Suprapubic skin (tissue), 4 donors: ENCODE measurements at places on chromosomes 1 and 21.

DNA sequence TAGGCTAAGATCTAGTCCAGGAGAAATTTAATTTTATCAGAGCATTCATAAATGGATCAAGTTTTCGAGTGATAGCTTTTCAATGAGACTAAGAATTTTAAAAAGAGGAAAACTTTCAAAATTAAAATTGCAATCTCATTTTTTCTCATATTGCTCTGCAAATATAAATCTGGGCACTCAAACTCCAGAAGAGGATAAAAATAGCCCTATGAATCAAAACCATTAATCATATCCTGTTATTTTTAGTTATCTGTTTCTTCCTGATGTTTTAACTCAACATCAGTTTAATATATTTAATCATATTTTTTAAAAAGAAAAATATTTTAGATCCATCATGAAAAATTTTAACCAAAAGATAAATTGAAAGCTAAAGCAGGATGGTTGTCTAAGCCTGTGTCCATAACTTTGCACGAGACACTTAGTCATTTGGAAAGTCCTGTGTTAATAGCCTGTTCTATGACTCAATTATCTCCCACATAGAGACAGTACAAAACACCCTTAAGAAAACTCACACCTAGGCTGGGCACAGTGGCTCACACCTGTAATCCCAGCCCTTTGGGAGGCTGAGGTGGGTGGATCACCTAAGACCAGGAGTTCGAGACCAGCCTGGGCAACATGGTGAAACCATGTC is 17.1 kb upstream of the PRRC2C start:
- no peaks in the 10 kb centered on the region for H3K27me3 ChIP-seq
- DNase-seq, result no peak
- no peaks in the 10 kb centered on the region for H3K4me1 ChIP-seq
- H3K4me3 ChIP-seq, result no peak overlapping the region
- H3K36me3 ChIP-seq, result no peaks in the 10 kb centered on the region

- peaks cover 23% of the 10 kb centered on the region for H3K4me1 ChIP-seq
- H3K27ac ChIP-seq, result no peak overlapping the region
- H3K36me3 ChIP-seq, result no peaks in the 10 kb centered on the region
- no peak overlapping the region for H3K4me3 ChIP-seq
Measured at GRCh38 chr1:17123196-17124045, 4.2 kb upstream of the PADI2 start.

DNA sequence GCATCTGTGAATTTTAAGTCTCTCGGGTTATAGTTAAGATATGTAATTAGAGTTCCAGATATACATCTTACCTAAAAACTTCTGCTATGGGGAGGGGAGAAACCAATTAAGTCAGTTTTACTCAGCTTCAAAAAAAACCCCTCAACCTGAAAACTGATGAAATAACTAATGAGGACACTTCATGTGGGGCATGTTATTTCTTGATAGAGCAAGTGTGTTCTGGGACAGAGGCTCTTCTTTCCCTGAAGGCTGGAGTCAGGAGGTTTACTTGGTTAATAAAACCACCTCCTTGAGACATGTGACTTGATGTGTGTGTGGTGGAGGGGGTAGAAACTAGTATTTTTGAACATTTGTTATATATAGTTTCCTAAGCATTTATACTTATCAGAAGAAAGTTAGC is 313.0 kb upstream of the ST6GALNAC5 start:
- no peaks in the 10 kb centered on the region for H3K4me1 ChIP-seq
- no peaks in the 10 kb centered on the region for H3K27me3 ChIP-seq
- H3K4me3 ChIP-seq, result no peak overlapping the region
- no peak overlapping the region for H3K27ac ChIP-seq
- H3K36me3 ChIP-seq, result no peaks in the 10 kb centered on the region

GRCh38 chr1:77459881-77460280 is 178.1 kb downstream of the AK5 start:
- no peaks in the 10 kb centered on the region for H3K27me3 ChIP-seq
- H3K4me1 ChIP-seq, result no peaks in the 10 kb centered on the region
- H3K27ac ChIP-seq, result no peak overlapping the region
- no peaks in the 10 kb centered on the region for H3K36me3 ChIP-seq
- no peak for DNase-seq
- no peak overlapping the region for H3K4me3 ChIP-seq

GRCh38 chr1:13666317-13666716 is 33.7 kb upstream of the PRDM2 start:
- H3K27ac ChIP-seq, result no peak overlapping the region
- no peak overlapping the region for H3K4me3 ChIP-seq
- H3K36me3 ChIP-seq, result no peaks in the 10 kb centered on the region
- DNase-seq, result no peak
- H3K4me1 ChIP-seq, result peaks cover 43% of the 10 kb centered on the region
- no peaks in the 10 kb centered on the region for H3K27me3 ChIP-seq

DNA sequence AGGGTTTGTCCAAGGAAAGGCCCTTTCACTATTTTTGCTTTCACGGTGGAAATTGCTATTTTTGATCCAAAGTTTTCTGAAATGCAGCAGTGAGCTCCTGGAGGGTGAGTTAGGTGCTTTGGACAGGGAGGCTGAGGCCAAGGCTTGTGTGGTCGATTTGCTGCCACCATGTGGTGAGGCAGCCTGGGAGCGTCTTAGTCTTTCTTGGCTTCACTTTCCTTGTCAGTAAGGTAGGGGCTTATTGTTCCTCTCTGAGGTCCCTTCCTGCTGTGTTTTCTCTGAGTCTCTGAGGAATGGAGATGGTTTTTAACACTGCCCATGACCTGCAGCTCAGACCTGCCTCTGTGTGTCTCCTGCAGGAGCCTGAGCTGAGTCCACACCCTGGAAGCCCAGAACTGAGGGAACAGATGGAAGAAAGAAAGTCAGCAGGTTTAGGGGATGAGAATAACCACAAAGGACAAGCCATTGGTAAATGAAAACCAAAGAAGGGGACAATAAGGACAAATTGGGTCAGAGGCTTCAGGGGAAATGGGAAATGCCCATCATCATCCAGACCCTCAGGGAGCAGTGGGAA is 20.1 kb upstream of the S100A10 start:
- no peaks in the 10 kb centered on the region for H3K27me3 ChIP-seq
- DNase-seq, result no peak
- no peaks in the 10 kb centered on the region for H3K4me1 ChIP-seq
- no peak overlapping the region for H3K4me3 ChIP-seq
- no peaks in the 10 kb centered on the region for H3K36me3 ChIP-seq
- no peak overlapping the region for H3K27ac ChIP-seq

GRCh38 chr1:203039609-203040512 is 13.6 kb downstream of the PPFIA4 start:
- no peak overlapping the region for H3K4me3 ChIP-seq
- H3K27me3 ChIP-seq, result no peaks in the 10 kb centered on the region
- H3K27ac ChIP-seq, result no peak overlapping the region
- H3K36me3 ChIP-seq, result no peaks in the 10 kb centered on the region
- DNase-seq, result no peak
- peaks cover 12% of the 10 kb centered on the region for H3K4me1 ChIP-seq

DNA sequence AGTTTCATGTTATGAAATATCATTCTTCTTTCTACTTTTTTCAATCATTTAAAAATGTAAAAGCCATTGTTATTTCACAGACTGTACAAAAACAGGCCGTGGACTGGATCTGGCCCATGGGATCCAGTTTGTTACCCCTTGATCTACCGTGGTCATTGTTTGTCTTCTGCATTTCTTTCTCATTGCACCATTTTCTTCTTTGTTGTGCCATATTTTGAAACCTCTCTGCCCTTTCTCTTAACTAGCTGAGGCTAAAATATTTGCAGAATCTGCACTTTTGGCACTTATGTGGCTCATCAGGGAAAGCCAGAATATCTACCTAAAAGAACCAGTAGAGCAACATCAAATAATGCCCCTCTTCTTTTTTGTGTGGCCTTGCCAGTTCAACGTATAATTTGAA is 50.5 kb downstream of the DNAJC6 start:
- H3K36me3 ChIP-seq, result no peaks in the 10 kb centered on the region
- H3K27me3 ChIP-seq, result no peaks in the 10 kb centered on the region
- no peak for DNase-seq
- H3K27ac ChIP-seq, result no peak overlapping the region

DNA sequence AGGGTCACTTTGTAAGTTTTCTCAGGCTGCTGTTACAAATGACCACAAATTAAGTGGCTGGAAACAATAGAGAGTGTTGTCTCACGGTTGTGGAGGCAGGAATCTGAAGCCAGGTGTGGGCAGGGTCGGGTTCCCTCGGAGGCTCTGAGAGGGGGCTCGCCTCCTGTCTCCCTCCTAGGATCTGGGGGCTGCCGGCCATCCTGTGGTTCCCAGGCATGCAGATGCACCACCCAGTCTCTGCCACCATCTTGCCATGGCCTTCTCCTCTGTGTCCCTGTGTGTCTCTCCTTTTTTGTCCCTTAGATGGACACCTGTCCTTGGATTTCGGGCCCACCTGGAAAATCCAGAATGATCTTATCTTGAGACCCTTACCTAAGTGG is 4.8 kb downstream of the TP73 start:
- H3K36me3 ChIP-seq, result no peaks in the 10 kb centered on the region
- peaks cover 11% of the 10 kb centered on the region for H3K4me1 ChIP-seq
- H3K27ac ChIP-seq, result no peak overlapping the region
- H3K27me3 ChIP-seq, result peaks cover 66% of the 10 kb centered on the region
- H3K4me3 ChIP-seq, result no peak overlapping the region

- peaks cover 62% of the 10 kb centered on the region for H3K4me1 ChIP-seq
- H3K36me3 ChIP-seq, result peaks cover 13% of the 10 kb centered on the region
- H3K4me3 ChIP-seq, result peak within 1 kb of the TSS; percentile 85
- peak; percentile 78 for DNase-seq
Measured at GRCh38 chr1:43978551-43979260, at the start of gene B4GALT2. Gene B4GALT2, plus strand, starts transcription at chr1:43979210. Its CDS starts 1,951 bp downstream, at chr1:43981161.

DNA sequence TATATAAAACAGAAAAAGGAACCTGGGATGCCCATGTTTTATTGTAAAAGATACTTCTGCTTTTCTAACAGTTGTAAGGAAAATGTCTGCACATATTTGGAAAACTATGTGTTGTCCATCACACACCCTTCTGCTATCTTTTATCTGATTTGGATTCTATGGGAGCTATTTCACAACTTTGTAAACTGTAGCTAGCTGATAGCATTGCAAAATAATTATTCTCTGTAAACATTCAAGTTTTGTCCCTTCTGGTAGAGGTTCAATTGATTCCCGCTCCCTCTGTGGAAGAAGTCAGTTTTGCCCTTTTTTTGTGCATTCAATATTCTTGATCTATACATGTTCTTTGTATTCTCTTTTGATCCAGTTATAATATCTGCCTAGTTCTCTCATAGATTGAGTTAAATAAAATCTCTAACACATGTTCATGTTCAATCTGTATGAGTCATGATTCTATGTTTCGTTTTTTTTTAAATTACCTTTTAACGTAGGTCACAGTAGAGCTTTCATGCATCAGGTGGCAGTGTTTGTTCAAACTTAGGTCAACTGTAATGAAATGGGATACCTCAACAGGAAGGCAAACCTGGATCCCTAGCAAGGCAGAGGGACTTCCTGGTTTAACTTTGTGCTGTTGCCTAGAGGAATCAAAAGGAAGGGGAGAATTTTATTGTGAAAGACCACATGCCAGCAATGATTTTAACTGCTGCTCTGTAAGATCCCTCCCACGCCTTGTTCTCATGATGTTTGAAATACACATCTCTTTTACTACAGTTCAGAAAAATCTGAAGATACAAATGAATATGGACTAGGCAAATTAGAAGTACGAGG is 26.0 kb upstream of the BCL9 start:
- peaks cover 21% of the 10 kb centered on the region for H3K4me1 ChIP-seq
- H3K27ac ChIP-seq, result no peak overlapping the region
- no peak for DNase-seq
- no peak overlapping the region for H3K4me3 ChIP-seq
- H3K27me3 ChIP-seq, result no peaks in the 10 kb centered on the region

GRCh38 chr1:96510911-96511310 is 210.7 kb upstream of the PTBP2 start:
- no peaks in the 10 kb centered on the region for H3K4me1 ChIP-seq
- H3K27me3 ChIP-seq, result no peaks in the 10 kb centered on the region
- DNase-seq, result no peak
- no peaks in the 10 kb centered on the region for H3K36me3 ChIP-seq
- no peak overlapping the region for H3K27ac ChIP-seq

GRCh38 chr1:154490317-154490716 is 11.7 kb upstream of the TDRD10 start:
- no peak overlapping the region for H3K4me3 ChIP-seq
- DNase-seq, result no peak
- peaks cover 5% of the 10 kb centered on the region for H3K27me3 ChIP-seq
- peaks cover 21% of the 10 kb centered on the region for H3K4me1 ChIP-seq
- H3K27ac ChIP-seq, result no peak overlapping the region

DNA sequence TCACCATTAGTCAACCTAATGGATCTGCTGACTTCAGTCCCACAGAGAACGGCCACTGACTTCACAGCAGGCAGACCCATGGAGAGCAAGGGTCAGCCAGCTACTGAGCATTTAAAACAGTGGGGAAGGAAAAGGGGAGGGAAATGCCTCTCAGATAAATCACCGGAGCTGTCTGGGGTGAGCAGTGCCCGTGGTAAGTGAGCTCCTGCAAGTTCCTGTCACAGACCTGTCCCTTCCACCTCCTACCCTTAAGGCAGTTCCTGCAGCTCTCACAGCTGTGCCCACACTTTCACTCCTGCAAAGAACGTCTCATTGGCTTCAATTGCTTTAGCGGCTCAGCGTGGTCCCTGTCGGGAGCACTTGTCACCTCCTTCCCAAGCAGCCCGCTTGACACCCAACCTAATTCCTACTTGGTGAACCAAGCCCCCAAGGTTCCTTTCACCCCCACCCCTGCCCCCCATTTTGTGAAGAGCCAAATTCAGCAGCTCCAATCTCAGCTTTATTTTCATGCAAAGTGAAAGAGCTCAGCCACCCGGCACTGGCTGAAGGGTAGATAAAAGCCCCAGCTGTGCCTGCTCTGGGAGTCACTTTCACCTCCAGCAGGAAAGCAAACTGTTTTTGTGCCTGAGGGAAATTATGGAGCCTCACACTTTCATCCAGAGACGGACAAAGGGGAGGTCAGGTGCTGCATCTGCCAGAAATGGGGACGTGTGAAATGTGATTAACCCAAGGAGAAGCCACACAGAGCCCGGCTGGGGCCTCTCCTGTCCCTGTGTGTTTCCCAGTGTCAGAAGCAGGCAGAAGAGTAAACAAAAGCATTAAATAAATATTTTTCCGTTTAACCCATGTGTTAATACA is 306.2 kb downstream of the TTLL7 start:
- H3K27ac ChIP-seq, result no peak overlapping the region
- no peak for DNase-seq
- H3K4me3 ChIP-seq, result peak overlapping the region; percentile 38
- no peaks in the 10 kb centered on the region for H3K27me3 ChIP-seq

- H3K4me3 ChIP-seq, result no peak overlapping the region
- no peak for DNase-seq
- H3K36me3 ChIP-seq, result peaks cover 7% of the 10 kb centered on the region
Measured at GRCh38 chr1:217617126-217617525, 13.8 kb downstream of the GPATCH2 start.

DNA sequence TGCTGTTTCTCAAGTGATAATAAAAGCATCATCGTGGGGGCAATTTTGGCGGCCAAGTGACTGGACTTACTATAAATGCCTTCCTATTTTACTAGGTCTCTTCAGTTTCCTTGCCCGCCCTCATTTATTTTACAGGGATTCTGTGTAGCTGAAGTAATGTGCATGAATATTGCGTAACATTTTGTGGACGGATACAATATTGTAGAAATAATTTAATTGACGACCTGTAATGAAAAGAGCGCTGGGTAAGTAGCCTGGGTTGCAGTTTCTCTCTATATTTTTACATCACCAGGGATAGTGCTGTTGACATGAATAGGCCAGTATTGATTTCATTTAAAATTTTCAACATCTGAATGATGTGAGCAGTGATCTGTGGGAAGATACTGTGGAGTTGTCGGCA is 28.1 kb upstream of the LMO4 start:
- no peaks in the 10 kb centered on the region for H3K27me3 ChIP-seq
- no peak overlapping the region for H3K4me3 ChIP-seq
- no peak overlapping the region for H3K27ac ChIP-seq
- H3K4me1 ChIP-seq, result no peaks in the 10 kb centered on the region
- no peak for DNase-seq

- no peak overlapping the region for H3K4me3 ChIP-seq
- no peaks in the 10 kb centered on the region for H3K27me3 ChIP-seq
- no peaks in the 10 kb centered on the region for H3K36me3 ChIP-seq
- H3K27ac ChIP-seq, result no peak overlapping the region
Measured at GRCh38 chr1:98896711-98897445, 107.8 kb downstream of the PLPPR5 start.
